ENCODE measurements at places on chromosomes 5 and 9. TPM values are rescaled to one million over a fixed set of nuclear protein-coding genes. Genes with fewer than 3 reads are reported as not detected.

Gene RAB14
- 24.0 TPM for total RNA-seq

- no peak for DNase-seq
Measured at GRCh38 chr5:150024346-150024984, 23.9 kb downstream of the HMGXB3 start.

Gene MOCS2
- 74.2 TPM for total RNA-seq

- DNase-seq: peak; percentile 82
Measured at GRCh38 chr5:56269216-56269927, 36.2 kb upstream of the ANKRD55 start.

Gene SLC36A2
- total RNA-seq: not detected
